Pancreas (tissue), 10 donors: ENCODE measurements at places on chromosomes 4 and X. TPM values are rescaled to one million over a fixed set of nuclear protein-coding genes. Genes with fewer than 3 reads are reported as not detected.

DNA sequence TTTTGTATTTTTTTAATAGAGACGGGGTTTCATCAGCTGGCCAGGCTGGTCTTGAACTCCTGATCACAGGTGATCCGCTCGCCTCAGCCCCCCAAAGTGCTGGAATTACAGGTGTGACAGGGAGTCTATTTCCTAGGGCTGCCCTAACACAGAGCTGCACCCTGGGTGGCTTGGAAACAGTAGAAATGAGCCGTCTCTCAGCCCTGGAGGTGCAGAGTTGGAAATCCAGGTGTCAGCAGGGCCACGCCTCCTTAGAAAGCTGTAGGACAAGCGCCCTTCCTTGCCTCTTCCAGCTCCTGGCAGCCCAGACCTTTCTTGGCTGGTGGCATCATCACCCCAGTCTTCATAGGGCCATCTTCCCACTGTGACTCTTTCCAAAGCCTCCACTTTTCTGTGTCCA, 71.6 kb downstream of the DCTD start:
- no peak for DNase-seq

GRCh38 chrX:54030329-54030728, 13.9 kb downstream of the PHF8 start:
- no peak for DNase-seq

- DNase-seq: no peak
Measured at GRCh38 chrX:110430293-110431076, 71.8 kb downstream of the RTL9 start.

DNA sequence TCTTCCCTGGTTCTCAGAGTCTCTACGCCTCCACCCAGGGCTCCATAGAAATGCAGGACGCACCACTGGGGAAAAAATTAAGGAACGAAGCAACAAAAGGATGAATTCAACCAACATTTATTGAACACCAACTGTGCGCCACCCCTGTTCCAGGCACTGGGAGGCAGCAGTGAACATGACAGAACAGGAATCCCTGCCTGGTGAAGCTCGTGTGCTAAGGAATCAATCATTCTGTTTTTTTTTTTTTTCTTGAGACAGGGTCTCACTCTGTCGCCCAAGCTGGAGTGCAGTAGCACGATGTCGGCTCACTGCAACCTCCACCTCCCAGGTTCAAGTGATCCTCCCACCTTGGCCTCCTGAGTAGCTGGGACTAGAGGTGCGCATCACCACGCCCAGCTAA, 1.9 kb upstream of the FTSJ1 start:
- DNase-seq: no peak

- no peak for DNase-seq
Measured at GRCh38 chr4:119314356-119314755, 7.6 kb downstream of the FABP2 start.

Gene F11
- total RNA-seq: 26.3 TPM

DNA sequence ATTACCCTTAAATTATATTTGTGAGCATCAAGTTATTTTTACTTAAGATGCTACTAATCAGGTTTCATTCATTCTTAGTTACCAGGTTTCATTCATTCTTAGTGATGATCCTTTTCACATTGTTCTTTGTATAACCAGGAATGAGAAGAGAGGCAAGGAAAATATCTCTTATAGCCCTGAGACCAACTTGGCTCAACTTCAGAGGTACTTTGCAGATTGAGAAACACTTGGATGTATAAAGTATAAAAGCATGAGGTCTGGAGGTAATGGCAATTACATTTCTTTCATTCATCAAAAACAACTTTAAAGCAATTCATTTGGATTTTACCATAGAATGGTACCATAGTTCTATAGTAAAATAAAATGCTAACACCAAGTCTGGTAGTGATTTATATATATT, 231.0 kb downstream of the PRDM5 start:
- DNase-seq: no peak

- DNase-seq: peak; percentile 11
Measured at GRCh38 chrX:82087699-82088098, 885.8 kb downstream of the SH3BGRL start.

DNA sequence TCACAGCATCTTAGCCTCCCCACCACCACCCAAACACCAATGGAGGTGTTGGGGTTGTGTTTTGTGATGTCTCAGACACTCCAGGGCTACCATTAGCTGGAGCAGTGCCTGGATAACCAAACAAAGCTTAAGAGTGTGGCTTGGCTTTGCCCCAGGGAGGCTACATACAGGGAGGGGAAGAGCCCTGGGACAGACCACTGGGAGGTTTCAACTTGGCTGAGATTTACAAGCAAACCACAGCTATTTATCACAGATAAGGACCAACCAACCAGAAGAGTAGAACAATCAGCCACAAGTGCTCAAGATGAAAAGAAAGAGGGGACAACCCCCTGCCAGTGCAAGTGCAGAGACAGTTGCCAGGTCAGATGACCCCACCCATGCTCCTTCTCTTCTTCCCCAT, 24.1 kb downstream of the SOX3 start:
- DNase-seq: no peak

Gene CDKL5
- 4.5 TPM for total RNA-seq

Gene SPIN3
- total RNA-seq: 4.7 TPM

DNA sequence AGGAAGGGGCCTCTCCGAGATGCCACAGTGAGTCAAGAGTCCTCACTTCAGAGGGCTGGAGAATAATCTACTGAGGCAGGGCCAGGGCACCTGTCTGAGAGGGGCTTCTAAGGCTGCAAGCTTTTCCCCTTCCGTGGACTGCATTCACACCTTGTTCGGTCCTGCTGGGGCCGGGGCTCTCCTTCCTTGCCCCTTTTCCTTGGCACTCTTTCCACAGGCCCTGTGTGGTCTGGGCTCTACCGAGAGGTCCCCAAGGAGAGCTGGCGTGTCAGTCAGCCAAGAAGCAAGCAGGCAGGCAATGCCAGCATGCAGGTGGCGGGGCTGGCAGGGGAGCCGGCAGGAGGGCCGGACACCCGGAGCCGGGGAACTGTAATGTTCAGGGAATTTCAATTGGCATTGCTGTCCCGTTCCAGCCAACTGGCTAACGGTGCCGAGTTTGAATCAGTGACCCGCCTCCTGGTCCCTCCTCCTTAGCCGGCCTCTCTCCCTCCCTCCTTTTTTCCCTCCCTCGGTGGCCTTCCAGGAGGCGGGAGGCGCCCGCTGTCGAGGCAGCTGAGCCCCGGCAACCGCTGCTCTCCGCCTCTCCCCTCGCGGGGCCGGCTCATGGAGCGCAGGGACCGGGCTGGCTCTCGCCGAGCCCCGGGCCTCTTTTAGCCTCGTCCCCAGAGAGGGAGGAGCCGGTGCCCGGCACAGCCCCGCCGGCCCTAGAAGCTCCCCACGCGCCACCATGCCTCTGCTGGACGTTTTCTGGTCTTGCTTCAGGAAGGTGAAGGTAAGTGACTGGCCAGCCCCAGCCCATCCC, at the start of gene STARD8:
STARD8 (plus strand) TSS at position 511 of the 802 bp plus-strand sequence; CDS start at position 728, 217 bp downstream.
- peak; percentile 45 for DNase-seq

DNA sequence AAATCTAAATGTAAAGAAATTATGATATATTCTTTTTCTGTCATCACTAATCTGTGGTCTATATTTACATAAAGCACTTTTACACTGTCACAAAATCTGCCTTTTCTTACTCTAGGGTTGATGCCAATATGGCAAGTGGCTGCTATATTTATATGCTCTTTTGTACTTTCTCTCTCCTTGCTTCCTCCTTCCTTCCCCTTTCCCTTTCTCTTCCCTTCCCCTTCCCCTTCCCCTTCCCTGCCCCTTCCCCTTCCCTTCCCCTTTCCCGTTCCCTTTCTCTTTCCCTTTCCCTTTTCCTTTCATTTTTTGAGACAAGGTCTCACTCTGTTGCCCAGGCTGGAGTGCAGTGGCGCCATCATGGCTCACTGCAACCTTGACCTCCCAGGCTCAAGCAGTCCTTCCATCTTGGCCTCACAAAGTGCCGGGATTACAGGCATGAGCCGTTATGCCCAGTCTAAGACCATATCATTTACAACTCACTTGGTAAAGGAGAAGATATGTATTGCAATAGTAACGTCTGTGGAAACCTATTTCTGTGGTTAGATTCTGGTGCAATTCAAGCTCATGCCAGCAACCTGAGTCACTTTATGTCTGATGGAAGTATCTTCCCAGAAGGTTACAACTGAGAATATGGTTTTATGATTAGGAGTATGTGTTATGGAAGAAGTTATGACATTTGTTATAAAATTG, 13.9 kb upstream of the PLAC8 start:
- DNase-seq: no peak

- no peak for DNase-seq
Measured at GRCh38 chr4:53800741-53801140, 209.5 kb upstream of the LNX1 start.

Gene LRIT3
- 0.09 TPM for total RNA-seq

DNA sequence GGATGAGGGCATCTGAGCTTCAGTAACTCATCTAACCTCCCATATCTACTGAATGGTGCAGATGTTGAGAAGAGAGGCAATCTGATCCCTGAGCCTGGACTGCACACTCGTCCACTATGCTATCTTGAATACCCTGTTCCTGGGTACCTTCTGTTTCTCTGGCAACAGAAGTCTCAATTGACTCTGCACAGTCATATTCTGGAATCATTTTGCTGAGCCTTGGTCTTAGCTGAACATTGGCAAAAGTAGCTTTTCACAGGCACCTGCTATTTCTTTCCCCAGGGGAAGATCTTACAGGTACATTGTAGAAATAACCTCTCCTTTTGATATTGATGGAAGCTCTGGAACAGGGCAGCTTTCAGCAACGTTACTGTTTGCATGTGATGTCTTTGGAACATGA, 161.5 kb upstream of the GPR101 start:
- no peak for DNase-seq

Gene DMRTC1
- not detected for total RNA-seq

DNA sequence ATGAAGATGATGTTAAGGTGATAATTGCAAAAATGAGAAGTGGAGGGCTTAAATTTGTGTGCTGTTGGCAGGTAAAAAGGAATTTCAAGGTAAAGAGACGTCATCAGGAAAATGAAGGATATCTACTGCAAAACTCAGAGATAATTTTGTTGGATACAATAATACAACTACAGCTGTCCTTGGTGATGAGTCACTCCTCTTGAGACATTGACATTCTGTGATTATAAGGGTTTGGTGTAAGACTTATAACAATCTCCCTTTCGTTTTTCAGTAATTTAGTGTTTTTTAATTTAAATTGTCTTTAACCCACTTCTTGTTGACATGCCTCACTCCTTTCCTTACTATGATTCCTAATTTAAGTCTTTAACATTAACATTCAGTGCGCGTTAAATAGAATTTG, 1074.1 kb upstream of the SLIT2 start:
- DNase-seq: no peak

GRCh38 chr4:90317785-90318184, 190.6 kb downstream of the CCSER1 start:
- no peak for DNase-seq

- DNase-seq: no peak
Measured at GRCh38 chr4:142282870-142283431, 563.1 kb downstream of the INPP4B start.

Gene CDX4
- not detected for total RNA-seq

DNA sequence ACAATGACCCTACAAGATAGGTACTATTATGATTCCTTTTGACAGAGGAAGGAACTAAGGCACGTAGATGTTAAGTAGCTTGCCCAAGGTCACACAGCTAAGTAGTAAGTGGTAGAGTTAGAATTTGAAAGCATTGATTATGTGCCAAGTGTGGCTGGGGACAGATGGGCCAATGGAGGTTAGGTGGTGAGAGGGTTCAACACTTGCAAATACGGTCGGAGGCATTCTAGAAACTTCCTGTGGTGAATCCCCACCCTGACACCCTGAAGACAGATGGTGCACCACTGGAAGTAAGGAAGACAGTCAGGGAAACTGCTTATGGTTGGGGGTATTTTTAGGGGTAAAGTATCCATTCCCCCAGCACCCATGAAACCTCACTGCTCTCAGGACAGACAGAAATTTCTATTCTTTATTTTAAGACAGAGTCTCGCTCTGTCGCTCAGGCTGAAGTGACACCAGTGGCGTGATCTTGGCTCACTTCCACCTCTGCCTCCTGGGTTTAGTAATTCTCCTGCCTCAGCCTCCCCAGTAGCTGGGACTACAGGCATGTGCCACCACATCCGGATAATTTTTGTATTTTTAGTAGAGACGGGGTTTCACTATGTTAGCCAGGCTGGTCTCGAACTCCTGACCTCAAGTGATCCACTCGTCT, 142.5 kb downstream of the RASL11B start:
- no peak for DNase-seq

DNA sequence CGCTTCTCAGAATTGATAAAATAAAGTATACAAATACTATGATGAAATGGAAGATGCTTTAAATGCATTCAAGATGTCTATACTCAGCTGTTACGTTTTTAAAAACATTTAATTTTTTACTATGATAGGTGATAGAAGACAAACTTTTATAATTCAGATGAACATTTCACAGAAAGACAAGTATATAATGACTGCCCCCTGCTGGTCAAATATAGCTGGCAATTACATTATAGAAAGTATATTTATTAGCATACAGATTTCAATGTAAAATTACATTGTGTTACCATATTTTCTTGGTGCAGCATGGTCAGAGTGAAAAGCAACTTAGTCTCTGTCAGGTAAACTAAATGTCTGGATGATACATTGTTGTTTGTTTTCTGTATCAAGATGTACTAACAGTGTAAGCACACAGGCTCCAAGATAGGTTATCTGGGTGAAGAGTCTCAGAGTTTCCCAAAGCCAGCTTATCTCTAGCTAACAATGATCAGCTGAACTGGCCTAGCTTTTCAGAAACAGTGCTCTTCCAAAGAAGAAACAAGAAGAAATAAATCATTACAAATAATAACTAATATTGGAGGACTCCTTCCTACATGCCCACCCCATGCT, 54.1 kb downstream of the SRPX start:
- no peak for DNase-seq

GRCh38 chr4:95114521-95114920, 356.8 kb downstream of the BMPR1B start:
- DNase-seq: no peak

DNA sequence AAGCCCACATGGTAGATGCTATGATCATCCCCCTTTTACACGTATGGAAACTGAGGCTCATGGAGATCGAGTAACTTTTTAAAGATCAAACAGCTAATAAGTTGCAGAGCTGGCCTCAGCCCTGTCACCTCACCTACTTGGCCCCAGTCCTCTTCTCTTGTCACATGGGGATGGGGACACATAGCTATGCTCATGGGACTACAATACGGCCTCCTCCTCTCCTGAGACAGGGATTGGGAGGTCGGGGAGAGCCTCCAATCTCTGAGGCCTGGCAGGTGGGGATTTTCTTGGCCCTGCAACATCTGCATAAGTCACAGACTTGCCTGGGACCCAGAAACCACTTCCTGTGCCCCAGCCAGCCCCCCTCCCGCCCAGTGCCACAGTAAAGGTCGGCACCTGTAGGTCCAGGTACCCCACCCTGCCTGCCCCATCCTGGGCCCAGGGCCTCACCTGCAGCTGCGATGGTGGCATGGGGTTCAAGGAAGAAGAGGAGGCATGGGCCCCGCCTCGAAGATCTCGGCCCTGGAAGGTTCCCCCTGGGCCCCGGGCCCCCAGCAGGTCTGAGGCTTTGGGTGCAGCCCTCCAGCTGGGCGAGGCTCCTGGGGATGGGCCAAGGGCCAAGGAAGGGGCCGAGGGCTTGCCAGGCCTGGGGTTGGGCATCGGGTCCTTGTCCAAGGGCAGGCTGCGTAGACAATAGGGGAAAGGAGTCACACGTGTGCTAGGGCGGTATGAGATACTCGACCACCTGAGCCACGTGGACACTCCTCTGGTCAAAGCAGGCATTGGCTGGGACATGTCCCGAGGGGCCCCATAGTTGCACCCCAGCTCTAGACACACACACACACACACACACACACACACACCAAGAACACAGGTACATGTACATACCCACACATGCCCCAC, 6.4 kb downstream of the FOXP3 start:
- DNase-seq: no peak

- no peak for DNase-seq
Measured at GRCh38 chr4:176198316-176198903, 3.0 kb upstream of the SPATA4 start.
